Fibroblast of upper back skin (primary cell): ENCODE measurements at places on chromosomes 6 and 20.

DNA sequence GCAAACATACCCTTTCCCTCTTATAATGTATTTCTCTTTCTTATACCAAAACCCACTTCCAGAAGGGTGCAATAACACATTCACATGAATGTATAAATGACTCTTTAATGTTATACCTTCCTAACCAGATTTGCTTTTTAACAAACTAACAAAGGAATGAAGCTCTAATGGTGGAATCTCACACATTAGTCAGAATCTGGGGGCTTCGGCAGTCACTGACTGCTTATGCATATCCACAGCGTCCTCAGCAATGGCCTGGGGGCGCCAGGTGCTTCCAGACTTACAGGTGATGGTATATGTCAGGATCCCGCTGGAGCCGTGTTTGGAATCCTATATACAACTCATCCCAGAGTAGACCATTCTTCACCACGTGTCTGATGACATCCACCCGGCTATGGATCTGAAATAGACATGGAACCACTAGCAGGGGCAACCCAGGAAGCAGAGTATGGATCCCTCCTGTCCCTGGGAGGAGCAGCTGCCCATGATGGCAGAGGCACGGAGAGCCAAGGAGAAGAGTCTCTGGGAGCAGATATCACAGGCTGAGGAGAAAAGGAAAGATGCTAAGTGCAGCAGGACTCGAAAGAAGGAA, 150.8 kb upstream of the RIPOR2 start:
- DNase-seq = no peak

DNA sequence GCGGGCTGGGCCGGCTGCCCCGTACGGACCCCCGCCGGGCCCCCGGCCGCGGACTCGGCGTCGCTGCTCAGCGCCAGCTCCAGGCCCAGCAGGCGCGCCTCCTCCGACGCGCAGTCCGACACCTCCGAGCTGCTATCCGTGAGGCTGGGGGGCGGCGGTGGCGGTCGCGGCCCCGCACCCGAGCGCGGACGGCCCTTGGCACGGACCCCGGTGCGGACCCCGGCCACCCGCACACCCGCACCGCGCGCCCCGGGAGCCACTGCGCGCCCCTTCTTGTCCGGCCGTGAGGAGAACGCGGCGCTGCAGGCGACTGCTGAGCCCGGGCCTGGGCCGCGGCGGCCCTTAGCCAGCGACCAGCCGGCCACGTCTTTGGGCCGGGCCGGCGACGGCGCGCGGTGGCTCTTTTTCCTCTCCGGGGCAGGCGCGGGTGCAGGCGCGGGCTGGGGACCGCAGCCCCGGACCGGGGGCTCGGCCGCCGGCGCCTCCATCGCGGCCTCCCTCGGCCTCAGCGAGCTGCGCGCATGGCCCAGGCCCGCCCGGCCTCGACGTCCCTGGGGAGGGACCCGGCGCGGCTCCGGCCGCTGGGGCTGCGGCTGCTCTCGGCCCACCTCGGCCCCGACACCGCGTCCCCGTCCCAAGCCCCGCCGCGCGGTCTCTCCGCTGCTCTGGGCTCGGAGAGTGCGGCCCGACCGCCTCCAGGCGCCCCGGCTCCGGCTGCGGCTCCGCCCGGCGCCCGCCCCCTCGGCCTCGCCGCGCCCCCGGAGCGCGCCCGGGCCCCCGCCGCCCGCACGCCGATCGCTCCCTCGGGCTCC, 12.9 kb upstream of the TLDC2 start:
- DNase-seq = no peak

GRCh38 chr20:37225146-37225545, 36.5 kb downstream of the GHRH start:
- DNase-seq = no peak

DNA sequence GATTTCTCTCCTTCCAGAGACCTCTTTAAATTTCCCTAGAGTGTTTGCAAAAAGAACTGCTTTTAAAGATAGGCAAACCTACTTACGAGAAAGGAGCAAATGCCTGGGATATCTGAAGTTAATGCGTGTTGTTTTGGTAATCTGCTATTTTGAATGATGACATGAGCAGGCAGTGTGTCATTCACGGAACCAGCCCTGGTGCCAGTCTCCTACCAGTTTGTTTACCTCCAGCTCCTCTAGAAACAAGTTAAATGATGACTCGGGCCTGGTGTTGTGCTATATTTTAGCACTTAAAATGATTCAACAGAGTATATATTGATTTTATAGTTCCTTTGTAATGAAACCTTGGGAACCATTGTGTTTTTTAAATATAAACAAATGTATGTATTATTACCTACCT, 41.1 kb upstream of the MAP3K4 start:
- DNase-seq = no peak

GRCh38 chr6:168326294-168327261, 7.0 kb upstream of the DACT2 start:
- DNase-seq = no peak

- DNase-seq = no peak
These were observed 20.9 kb downstream of the EZR start for GRCh38 chr6:158798311-158798710.

GRCh38 chr6:164069350-164069990, 655.0 kb downstream of the QKI start:
- peak; percentile 58 for DNase-seq

GRCh38 chr6:167980911-167981580, 16.4 kb upstream of the KIF25 start:
- DNase-seq = no peak

DNA sequence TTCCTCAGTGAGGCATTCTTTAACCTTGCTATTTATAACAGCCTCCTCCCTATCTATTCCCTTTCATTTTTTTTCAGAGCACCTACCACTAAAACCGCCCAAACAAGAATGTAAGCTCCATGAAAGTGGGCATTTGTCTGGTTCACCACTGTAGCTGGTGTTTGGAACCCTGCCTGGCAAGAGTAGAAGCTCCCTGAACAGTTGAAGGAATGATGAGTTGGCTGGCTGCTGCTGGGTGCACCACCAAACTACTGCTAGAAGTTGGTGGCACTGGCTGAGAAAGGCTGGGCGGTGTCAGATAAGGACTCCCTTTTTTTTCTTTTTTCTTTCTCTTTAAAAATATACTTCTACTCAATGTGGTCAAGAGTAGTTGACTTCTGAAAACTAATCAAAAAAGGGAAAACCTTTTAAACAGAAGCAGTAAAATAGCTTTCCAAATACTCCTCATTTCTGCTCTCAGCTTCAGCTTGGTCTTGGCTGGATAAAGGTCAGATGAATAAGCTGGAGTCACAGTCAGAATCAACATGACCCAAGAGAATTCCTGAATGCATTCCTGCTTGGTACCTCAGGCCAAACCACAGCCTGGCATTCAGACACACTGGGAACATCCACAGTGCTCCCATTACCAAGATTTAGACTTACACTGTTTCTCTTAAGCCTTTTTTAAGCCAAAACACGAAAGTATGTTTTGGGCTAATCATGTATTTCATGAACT, 38.0 kb downstream of the RTN4IP1 start:
- peak; percentile 83 for DNase-seq

GRCh38 chr20:61438285-61438684, 186.2 kb downstream of the CDH4 start:
- DNase-seq = no peak

DNA sequence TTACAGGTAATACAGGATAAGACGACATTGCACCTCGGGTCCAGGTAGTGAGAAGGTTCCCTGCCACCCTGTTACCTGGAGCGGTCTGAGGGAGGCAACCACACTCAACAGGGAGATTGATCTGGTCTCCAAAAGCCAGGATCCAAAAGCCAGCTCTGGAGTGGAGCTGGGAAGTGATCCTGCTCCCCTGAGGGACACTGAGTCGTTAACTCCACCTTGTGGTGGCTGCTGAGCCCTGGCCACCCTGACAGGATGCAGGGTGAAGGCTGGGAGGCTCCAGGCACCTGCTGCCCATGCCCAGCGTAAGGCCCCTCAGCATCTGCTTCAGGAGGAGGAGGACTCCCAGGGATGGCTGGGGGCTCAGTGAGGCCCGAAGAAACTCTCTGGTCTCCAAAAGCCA, 38.7 kb upstream of the SLC22A2 start:
- no peak for DNase-seq

DNA sequence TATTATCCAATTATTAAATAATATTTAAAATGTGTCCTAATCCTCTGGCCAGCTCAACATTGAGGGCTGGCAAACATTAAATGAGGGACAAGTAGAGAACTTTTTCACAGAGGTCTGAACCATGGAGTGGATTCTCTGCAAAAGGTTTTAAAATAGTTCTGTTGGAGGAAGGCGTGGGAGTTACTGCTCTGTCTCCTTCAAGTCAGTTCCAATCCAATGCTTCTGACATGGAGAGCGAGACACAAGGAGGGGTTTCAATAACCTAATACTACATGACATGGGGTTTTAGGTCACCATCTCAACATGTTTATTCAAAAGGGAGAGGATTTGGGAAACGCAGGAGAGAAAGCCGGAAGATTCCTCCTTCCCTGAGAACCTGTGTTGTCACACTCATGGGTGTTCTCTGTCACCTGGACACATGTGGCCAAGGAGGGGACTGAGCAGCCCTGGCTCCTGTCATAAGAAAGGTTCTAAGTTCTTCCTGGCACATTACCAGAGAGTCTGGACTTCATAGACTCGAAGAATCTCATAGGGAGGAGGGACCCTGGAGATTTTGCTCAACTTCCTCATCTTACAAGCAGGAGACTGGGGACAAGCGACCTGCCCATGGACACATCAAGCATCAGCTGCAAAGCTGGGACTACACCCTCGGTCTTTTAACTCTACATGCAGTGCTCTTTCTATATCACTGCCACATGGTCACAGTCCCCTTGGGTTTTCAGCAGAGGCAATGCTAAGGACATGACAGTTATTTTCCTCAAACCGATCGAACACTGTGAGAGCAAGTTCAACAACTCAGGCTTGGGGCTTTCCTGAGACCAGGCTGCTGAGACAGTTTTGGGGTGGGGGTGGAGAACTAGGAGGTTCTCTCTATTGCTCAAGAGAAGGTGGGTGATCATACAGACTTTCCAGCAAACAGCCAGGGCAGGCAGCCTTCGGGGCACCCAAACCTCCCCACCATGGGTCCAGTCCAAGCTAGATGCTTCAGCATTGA, 38.6 kb downstream of the PRDM1 start:
- DNase-seq = no peak

DNA sequence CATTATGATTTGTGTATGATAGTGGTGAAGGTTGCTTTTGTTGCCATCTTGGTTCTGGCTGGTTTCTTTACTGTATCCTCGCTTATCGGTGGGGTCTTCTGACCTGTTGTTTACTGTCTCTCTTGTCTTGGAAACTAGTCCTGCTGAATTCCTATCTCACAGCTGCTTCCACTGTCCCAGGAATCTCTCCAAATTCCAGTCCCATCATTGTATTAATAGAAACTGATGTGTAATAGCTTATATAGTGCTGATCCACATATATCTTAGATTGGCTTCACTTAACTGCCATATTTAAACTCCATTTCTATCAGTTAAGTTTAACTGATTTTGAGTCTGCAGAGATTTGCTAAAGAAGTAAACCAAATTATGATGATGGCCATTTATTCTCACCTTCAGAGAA, 5.9 kb downstream of the GTF2H5 start:
- peak; percentile 68 for DNase-seq

DNA sequence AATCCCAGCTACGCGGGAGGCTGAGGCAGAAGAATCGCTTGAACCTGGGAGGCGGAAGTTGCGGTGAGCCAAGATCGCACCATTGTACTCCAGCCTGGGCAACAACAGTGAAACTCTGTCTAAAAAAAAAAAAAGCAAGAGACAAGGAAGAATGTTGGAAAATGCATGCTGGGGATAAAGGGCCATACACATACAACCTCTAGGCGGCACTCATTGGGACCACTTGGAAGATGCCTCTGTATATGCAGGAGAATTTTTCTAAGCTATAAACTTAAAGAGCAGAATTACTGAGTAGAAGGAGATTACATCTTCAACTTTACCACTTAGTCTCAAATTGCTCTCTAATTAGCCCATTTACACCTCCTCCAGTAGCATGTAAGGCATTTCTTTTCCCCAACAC, 42.8 kb downstream of the ZBTB9 start:
- DNase-seq = no peak

DNA sequence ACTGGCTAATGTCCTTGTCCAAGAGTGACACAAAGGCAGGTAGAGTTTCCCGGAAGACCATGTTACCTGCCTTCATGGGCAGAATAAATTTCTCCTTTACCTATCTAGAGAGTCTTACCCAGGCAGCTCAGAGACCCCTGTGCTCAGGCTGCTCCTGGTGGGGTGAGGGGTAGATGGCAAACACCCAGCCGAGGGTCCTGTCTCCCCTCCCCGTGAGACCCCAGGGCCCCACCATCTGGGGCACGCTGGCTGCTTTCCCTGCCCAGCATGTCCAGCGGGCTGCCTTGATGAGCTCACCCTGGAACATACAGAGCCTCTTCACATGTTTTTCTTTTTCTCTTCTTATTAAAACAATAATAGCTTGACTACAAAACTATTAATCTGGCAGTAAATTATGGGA, 116.5 kb downstream of the EDN3 start:
- DNase-seq = no peak

- no peak for DNase-seq
These were observed 399.1 kb upstream of the NOX3 start for GRCh38 chr6:155854787-155855186.

DNA sequence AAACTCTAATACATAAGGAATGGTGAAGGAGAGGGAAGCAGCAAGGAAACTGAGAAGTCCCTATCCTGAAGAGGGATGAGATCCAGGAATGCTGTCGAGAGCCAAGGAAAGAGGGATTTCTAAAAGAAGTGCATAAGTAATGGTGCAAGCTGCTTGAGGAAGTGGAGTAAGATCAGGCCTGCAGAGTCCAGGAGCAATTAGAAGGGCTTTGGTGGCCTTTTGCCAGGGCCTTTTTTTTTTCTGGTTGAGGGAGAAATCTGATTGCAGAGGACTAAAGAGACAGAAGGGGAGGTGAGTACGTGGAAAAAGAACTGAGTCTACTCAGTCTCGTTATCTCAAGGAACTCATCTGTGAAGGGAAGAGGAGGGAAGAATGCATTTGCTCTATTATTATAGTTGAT, 396.2 kb downstream of the UTRN start:
- DNase-seq = no peak

- no peak for DNase-seq
These were observed 40.0 kb upstream of the MRPS18A start for GRCh38 chr6:43727634-43728033.

- DNase-seq = no peak
These were observed 67.8 kb downstream of the SCAND1 start for GRCh38 chr20:35886537-35886936.

DNA sequence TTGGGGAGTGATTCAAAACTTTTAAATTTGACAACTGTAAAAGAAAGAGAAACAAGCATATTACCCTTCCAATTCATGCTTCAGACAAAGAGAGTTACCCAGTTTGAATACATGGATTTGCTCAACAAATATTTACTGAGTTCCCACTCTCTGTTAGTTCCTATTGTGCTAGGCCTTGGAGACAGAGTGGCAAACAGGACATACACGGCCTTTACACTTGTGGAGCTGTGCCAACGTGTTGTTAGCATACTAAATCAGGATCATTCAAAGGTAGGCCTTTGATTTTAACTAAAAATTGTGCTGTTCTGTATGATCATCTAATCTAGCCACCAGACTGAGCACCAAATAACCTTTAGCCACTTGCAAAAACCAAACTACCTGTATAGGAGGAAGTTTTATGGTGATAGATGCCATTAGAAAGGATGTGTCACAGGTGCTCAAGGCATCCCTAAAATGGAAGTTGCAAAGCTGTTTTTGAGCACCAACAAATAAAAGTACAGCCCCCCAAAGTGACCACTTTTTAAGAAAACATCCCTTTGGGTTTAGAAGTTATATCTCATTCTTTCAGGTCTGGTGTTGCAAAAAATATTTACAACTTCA, 84.5 kb downstream of the CHD6 start:
- DNase-seq = no peak
